ENCODE measurements at places on chromosomes 4 and X.

DNA sequence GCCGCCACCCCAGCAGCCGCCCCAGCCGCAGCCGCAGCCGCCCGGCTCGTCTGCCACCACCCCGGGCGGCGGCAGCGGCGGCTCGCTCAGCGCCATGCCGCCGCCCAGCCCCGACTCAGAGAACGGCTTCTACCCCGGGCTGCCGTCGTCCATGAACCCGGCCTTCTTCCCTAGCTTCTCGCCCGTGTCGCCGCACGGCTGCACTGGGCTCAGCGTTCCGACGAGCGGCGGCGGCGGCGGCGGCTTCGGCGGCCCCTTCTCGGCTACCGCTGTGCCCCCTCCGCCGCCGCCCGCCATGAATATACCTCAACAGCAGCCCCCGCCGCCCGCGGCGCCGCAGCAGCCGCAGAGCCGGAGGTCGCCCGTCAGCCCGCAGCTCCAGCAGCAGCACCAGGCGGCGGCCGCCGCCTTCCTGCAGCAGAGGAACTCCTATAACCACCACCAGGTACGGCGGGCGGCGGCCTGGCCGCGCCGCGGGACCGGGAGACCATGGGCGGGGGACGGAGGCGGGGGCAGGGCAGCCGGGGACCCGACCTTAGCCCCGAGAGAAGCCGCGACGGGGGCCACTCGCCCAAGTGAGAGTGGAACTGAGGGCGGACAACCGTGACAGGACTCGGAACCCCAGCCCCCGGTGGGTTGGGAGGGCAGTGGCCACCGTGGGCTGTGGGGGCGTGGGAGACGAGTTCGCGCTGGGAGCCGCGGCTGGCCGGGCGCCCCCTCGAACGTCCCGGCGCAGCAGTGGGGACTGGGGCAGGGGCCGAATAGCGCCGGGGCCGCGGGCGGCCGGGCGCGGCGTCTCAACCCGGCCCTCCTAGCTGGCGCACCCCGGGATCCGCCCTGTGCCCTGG is 1.8 kb downstream of the CPEB2 start:
- DNase-seq = peak; percentile 65

DNA sequence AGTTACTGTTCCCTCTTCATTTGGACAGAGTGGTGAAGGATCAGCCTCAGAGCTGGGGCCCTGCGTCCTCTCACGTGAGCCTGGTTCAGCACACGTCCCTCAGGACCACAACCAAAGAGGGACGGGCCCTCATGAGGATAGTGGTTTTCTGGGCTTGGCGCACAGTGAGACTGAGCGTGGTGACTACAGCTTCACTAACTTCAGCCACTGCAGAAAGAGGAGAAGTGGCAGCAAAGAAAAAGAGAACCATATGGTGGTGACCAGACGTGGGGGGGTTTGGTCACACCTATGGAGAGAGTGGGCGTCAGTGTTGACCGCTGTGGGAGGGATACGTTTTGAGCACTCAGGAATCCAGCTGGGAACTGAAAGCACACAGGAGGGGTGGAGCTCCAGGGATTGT is 21.8 kb upstream of the TNIP3 start:
- no peak for DNase-seq

GRCh38 chr4:10333942-10334341 is 123.3 kb downstream of the ZNF518B start:
- no peak for DNase-seq

GRCh38 chr4:39614487-39615162 is 24.0 kb downstream of the SMIM14 start:
- DNase-seq = no peak

GRCh38 chr4:37989398-37990260 is 29.4 kb downstream of the PTTG2 start:
- DNase-seq = no peak

GRCh38 chr4:188918787-188919186 is 779.5 kb downstream of the TRIML1 start:
- DNase-seq = no peak

- no peak for DNase-seq
Measured at GRCh38 chr4:109703664-109704361, 568 bp upstream of the CASP6 start.

GRCh38 chr4:33067221-33067620 is 2347.1 kb downstream of the PCDH7 start:
- DNase-seq = no peak

DNA sequence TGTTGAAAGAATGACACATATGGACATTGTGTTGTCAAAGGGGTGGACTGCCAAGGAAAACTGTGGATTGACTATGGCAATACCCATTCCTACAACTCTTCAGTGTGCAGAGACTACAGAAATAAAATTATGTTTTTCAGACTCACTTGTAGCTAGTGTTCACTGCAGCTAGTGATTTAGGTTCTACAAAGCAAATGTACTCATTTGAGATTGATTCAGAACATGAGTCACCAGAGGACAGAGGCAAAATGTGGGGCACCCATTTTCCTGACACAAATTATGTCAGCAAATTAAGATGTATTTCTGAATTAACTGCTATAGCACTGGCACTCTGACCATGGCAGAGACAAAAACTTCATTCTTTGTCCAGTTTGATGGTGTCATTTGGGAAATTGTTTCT is 40.7 kb downstream of the SPCS3 start:
- DNase-seq = no peak

DNA sequence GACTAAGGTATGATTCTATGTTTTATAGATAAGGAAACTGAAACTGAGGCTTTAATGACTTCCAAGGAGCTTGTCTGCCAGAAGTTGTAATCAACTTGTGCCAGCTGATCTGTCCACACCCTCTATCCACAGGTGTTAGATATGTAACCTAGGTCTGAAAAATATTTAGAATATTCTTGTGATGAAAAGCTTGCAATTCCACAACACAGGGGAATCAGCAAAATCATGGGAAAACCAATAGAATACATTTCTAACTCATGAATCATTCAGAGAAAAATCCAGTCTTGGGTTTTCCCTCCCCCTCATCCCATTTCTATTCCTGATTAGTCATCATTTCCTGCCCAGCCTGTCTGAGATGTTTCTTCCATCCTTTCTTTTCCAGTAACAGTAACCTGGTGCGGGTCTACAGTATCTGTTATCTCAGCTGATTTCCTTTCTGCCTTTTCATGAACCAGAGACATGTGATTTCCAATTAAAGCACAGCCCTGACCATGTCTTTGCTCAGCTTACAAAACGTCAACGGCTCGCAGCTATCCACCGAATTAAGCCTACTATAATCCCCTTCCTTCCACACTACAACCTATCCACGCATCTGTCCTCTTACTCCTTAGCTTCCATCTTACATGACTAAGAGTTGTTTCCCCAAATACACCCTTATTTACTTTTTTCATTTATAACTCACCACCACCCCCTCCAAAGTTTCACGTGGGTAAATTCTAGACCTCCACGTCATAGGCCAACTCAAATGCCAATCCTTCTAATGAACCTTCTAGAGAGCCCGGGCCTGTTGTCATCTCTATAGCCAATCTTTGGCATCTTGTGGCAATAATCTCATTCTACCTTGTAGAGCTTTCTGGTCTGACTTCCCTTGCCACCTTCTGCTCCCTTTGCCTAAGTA is 961 bp upstream of the NOCT start:
- DNase-seq = no peak

DNA sequence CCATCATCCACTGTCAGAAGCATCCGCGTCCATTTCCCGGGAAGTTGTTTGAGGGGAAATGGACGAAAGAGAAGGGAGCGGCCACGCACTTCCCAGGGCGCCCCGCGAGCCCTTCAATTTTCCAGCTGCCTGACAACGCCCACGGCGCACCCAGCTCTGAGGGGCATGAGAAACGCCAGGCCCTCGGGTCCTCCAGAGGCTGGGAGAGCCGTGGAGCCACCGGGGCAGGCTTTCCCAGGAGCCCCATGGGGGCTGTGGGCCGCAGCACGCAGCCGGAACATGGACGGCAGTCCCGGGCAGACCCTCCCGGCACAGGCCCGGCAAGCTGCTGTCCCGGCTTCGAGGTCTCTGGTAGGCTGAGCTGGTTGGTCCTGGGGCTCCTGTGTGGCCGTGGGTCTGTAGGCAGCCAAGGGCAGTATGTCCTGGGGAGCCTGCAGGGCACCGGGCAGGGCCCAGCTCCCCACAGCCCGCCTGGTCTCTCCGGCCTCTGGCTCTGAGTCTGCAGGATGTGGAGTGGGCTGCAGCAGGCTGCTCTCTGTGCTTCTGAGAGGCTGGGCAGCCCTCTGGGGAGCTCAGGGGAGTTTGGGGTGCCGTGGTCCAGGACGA is 115.2 kb downstream of the FAM53A start:
- DNase-seq = no peak

DNA sequence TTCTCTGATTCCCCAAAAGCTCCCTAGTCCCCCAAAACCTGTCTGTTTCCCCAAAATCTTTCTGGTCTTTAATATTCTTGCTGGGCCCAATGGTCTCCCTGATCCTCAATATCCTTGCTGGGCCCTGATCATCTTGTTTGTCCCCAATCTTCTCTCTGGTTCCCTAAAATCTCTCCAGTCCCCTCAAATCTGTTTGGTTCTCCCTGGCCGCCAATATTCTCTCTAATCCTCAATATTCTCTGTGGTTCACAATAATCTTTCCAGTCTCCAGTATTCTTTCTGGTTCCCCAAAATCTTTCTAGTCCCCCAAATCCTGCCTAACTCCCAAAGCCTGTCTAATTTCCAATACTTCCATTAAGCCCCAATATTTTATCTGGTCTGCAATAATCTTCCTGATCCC is 18.5 kb downstream of the P2RY8 start:
- DNase-seq = no peak

DNA sequence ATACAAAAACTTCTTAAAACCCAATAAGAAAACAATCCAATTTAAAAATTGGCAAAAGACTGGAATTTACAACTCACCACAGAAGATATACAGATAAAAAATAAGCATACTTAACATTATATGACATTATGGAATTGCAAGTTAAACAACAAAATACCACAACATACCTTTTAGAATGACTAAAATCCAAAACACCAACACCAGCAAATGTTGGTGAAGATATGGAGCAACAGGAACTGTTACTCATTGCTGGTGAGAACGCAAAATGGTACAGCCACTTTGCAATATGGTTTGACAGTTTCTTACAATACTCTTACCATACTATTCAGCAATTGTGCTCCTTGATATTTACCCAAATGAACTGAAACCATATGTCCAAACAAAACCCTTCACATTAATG is 112.4 kb downstream of the ADGRL3 start:
- no peak for DNase-seq

GRCh38 chr4:74092957-74093356 is 6.0 kb downstream of the CXCL2 start:
- DNase-seq = no peak

DNA sequence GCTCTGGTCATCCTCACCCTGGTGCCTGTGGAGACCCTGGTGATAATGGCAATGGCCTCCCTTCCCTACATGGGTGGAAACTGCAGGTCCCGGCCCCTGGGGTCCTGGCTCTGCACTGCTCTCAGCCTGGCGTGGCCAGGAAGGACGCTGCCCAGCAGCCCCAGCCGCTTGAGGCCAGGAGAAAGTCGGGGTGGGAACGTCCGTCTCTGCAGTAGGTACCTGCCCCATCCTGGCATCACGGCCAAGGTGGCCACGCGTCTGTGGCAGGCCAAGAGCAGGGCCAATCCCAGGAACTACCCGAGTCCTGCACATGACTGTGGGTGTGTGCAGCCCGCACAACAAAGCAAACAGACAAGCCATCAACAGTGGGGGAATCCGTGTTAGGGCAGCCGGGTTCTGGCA is 33.8 kb downstream of the FGFRL1 start:
- DNase-seq = no peak

DNA sequence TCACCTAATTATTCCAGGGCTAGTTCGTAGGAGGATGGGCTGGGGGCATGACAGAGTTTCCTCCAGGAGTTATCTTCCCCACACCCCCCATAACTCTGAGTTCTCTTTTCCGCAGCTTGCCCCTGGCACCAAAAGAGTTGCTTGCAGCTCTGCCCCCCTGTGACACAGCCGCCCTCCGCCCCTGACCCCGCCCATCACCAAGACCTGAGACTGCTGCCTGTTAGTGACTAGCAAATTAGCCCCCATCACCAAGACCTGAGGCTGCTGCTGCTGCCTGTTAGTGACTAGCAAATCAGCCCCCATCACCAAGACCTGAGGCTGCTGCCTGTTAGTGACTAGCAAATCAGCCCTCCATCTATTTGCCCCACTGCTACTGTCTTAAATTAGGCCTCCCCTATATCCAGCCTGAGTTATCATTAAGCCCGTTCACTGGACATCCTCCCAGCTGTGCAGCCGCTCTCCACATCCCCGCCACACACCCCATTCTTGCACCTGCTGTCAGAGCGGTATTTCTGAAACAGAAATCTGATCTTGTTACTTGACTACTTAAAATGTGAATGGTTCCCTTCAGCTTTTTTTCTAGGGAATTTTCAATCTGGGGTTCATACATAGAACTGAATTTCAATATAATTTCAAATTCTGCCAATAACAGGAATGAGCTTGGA is 1.5 kb upstream of the PAPSS1 start:
- DNase-seq = peak; percentile 51

DNA sequence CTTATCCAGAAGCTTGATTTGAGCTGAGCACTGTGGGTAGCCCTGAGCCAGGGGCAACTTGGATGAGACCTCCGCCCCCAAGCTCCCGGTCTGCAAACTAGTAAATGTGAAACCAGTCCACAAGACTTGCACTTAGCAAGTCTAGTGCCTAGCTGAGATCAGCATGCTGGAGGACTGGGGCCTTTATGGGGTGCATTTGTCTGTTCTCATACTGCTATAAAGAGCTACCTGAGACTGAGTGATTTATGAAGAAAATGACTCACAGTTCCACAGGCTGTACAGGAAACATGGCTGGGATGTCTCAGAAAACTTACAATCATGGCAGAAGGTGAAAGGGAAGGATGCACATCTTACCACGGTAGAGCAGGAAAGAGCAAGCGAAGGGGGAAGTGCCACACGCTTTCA is 42.1 kb upstream of the HOPX start:
- DNase-seq = no peak

DNA sequence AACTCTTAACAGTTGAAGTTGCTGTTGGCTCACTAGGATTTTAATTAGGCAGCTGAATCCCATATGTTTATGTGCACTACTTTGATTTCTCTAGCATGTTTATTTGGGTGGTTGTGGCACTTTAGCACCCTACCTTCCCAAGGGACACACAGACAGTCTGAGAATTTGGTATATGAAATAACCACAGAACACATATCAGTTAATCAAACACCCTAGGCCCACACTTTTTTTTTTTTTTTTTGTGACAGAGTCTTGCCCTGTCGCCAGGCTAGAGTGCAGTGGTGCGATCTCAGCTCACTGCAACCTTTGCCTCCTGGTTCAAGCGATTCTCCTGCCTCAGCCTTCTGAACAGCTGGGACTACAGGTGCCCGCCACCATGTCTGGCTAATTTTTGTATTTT is 130.5 kb downstream of the DCK start:
- DNase-seq = no peak
